ENCODE measurements at places on chromosomes 7 and 10.
A peak's percentile ranks its signal among the peaks of the same experiment; 100 is the strongest.

GRCh38 chr10:72080042-72080975, 8.0 kb downstream of the SPOCK2 start:
- no peak for DNase-seq

GRCh38 chr10:84432891-84433290, 104.5 kb downstream of the CCSER2 start:
- DNase-seq: peak; percentile 41

- DNase-seq: no peak
Observed at GRCh38 chr10:131746241-131746711, 154.5 kb upstream of the PPP2R2D start.

DNA sequence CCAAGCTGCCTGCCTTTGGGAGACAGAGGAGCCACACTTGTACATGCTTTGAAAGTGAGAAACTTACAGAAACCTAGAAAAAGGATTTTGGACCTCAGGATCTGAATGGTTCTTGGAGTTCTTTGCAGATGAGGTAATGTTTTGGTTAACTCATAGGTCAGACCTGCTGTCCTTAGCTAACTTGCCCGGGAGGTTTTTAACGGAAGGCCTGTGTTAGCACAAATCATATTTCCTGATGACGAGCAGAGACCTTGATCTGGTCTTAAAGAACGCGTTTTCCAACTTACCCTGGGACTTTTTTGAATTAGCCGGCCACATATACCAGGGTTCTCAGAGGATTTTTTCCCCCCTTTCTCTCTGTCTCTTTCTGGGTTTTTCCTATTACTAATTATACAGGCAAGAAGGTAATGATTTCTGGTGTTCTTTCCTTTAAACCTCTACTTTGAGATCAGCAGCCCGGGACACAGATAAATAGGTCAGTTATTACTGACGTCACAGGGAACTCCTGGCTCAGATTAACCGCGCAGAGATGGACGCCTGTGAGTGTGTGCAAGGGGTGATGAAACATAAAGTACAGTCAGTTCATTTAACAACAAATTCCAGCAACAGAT, 101.7 kb upstream of the KLF6 start:
- DNase-seq: peak; percentile 96

GRCh38 chr10:124748953-124749645, 4.9 kb upstream of the FAM53B start:
- no peak for DNase-seq

GRCh38 chr10:103166523-103166922, 26.5 kb downstream of the NT5C2 start:
- no peak for DNase-seq

GRCh38 chr10:1151076-1152033, 95.2 kb downstream of the WDR37 start:
- no peak for DNase-seq

- no peak for DNase-seq
Observed at GRCh38 chr7:115356139-115356746, 434.3 kb downstream of the MDFIC start.

- no peak for DNase-seq
Observed at GRCh38 chr10:93245779-93246178, 172.1 kb downstream of the CYP26A1 start.

DNA sequence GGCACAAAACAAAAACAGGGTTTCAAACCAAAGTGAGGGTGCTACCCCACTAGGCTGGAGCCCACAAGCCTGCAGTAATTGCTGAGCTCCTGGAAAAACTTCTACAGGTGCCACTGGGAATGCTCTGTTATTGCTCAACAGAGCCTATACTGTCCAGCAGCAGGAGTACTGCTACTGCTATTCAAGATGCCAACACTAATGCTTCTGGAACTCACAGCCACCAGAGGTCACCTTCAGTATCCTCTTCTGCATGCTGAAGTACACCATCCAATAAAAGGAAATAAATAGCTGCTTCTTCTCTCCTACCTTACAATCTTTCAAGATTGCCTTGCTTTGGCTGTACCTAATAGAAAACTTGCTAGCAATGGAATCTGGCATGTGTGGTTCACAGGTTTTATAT, 222.0 kb downstream of the LRRN3 start:
- DNase-seq: peak; percentile 14

- DNase-seq: no peak
Observed at GRCh38 chr10:76840802-76841201, 796.8 kb downstream of the KCNMA1 start.

DNA sequence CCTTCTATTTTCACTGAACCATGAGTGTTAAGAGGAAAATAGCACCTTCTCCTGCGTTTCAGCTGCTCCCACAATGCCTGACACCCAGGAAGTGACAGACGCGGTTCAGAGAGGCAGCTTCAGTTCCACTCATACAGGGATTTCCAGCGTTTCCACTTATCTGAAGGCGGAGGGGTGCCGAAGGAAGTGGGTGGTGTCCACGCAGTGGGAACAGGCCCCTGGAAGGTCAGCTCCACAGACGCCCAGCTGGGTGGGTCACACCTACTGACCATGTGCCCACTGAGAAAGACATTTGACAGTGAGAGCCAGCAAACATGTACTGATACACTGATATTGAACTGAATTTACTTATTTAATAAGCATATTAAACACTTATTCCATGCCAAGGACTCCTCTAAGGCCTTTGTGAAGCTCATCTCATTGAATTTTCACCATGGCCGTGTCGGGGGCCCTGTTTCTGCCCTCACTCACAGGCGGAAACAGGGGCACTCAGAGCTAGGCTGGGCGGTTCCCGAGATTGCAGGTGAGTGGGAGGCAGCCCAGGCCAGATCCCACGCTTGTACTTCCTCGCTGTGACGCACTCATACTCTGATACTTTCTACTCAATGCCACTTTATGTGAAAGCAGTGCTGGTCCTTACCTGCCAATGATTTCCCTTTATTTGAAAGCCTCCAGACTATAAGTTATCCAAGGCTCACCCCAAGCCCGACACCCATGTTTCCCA, 96.8 kb downstream of the TCERG1L start:
- DNase-seq: no peak

DNA sequence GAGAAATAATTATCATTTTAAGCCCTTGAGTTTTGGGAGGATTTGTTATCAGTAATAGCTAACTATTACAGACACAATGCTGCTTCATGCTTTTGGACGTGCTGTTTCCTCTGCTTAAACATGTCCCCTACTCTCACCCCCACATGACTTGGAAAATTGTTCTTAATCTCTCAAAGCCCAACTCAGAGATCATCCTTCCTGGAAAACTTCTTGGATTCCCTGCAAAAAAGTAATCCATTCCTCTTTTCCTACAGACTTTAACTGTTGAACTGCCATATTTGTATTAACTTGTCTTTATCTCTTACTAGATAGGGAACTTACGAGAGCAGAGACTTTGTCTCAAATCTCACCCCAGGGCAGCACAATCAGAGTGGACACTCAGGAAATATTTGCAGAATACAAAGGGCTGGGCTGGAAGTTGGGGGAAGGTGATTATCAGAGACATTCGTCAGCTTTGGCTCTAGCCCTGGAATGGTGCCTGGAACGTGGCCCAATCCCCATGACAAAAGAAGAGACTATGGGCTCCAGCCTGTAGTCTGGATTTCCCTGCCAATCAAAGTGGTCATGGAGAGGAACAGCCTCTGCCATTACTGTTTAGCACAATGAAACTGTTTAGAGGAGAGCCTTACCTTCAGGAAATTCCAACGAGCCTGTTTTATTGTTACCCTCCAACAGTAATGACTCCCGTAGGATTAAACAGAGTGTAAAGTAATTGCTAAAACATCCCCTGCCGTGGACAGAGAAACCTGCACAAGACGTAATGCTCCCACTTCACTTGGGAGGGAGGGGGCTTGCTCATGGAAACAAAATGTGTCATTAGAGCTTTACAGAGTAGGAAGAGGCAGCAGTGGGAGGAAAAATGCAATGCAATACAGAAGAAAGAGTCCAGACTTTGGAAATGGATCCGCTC, 140.4 kb upstream of the AUTS2 start:
- no peak for DNase-seq

GRCh38 chr10:7035126-7035761, 375.6 kb downstream of the SFMBT2 start:
- DNase-seq: no peak

DNA sequence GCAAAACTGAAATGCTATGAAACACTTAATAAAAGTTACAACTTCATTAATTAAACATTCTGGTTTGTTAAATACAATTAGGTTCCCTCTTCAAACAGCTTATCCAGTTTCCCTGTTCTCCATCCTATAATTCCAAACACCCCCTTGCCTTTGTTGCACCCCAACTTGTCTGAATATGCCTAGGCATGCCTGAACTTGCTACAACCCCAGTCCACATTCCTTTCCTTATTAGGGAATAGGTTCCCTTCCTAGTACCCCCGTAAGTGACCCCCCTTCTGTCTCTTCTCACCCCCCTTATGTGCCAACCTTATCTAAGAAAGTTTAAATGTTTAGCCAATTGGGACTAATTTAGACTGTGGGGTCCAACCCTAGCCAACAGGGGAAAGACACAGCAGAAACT, 295.7 kb upstream of the GALNT17 start:
- DNase-seq: no peak

- DNase-seq: no peak
Observed at GRCh38 chr7:120169996-120170783, 102.8 kb upstream of the KCND2 start.

DNA sequence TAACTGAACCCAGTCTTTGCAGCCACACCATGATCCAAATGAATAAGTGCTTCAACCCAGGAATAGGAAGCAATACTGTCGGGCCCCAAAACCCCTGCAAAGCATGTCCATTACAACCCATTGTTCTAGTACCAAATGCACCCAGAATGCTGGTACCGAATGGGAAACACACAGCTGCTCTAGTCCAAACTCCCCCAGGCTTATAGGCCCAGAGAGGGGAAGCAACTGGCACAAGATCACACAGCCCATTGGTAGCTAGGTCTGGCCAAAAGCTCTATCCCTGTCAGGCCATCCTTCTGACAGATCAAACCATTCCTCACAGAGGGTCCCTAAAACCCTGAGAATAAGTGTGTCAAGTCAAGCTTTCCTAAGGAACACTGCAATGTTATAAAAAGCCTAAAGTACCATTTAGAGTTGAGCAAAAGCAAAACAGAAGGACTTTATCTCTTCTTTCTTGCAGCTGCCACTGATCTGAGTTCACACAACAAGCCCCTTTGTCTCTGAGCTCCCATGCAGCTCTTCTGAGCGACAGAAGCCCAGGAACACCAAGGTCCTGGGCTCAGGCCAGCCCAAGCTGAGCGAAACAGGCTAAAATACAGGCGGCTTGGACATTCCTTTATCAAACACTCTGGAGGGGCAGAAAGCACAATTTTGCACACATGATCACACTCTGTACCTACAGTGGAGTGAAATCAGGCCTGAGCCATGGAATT, 116.7 kb downstream of the SGMS1 start:
- no peak for DNase-seq

DNA sequence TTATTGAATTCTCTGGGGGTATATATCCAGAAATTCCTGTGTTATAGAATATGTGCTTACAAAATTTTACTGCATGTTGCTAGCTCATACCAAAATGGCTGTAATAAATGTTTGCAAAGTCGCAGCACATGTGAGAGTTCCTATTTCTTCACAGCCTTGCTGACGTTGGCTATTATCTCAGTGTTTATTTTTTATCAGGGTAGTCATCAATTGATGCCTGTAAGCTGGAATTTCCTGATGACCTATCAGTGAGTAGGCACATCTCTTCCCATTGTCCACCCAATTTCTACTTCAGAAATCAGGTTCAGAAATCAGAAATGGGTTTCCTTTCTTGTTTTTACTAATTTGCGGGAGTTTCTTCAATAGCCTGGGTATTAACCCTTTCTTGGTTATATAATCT, 268.1 kb upstream of the FZD8 start:
- DNase-seq: peak; percentile 83

DNA sequence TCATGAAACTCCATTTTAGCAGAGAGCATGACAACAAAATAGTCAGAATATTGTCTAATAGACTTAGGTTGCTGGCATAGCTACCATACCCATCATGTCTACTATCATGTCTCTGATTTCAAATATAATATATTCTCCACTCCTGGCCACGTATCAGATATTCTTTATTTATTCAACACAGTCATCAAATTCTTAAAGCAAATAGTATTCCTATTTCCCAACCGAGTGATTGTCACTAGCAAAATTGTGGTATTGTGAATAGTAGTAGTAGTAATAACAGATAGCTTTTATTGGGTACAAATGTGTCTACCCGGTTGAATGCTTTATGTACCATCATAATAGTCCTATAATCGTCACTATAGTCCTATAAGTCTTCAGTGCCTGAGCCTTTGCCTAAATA, 918.6 kb downstream of the KCNMA1 start:
- no peak for DNase-seq

DNA sequence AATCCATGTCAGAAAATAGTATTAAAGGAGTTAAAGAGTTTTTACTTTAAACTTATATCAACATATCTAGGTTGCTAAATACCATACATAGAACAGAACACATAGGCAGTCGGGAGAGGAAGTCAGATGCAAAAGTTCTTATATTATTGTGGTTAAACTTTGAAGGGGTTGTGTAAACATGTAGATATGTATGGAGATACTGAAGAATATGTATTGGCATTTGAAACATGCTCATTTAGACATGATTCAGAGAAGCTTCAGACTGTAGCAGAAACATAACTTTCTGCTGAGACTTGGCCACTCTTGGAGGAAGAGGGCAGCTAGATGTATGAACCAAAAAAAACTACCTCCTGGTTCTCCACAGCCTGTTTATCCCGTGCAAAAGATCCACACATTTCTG, 103.5 kb upstream of the FERD3L start:
- DNase-seq: peak; percentile 57

DNA sequence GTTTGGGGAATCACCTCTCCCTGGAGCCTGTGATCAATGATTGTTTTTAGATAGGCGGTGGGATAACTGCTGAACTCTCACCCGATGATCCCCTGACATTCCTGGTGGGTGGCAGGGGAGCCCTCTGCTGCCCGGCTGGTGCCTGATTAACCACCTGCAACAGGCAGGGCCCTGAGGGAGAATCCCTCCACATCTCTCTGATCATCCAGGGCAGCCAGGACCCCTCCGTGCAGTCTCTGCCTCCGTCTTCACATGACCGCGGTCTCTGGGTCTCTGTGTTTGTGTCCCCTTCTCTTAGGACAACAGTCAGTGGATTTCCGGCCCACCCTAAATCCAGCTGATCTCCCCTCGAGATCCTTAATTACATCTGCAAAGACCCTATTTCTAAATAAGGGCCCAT, 17.4 kb downstream of the CALML5 start:
- no peak for DNase-seq

DNA sequence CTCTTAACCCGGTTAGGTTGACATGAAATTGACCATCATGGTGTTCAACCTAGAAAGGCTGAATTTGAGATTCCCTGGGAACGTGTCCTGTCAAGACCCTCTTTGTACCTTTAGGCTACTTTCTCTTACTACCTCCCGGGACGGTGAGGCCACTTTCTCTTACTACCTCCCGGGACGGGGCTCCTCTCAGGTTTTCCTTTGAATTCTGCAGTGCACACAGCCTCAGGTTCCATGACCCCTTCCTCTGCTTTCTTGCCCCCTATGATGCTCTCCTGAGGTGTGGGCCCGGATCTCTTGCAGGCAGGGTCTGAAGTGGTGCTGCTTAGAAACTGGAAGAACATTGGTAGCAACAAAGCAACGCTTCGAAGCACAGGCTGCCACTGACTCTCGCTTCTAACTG, 155.3 kb downstream of the CAMK1D start:
- DNase-seq: no peak
